Thymus (tissue), 14 donors: ENCODE measurements at places on chromosomes 3 and 15. TPM values are rescaled to one million over a fixed set of nuclear protein-coding genes. Genes with fewer than 3 reads are reported as not detected.

Gene OR4F15
- total RNA-seq, result not detected

Gene ZNF501
- 4.2 TPM for total RNA-seq

Gene CFAP100
- not detected for total RNA-seq

Gene ALAS1
- total RNA-seq, result 34.5 TPM

Gene CACNA1D
- total RNA-seq, result 0.66 TPM

Gene GPR156
- total RNA-seq, result 0.42 TPM

- no peak for DNase-seq
Measured at GRCh38 chr3:25306066-25306465, 122.0 kb upstream of the RARB start.

DNA sequence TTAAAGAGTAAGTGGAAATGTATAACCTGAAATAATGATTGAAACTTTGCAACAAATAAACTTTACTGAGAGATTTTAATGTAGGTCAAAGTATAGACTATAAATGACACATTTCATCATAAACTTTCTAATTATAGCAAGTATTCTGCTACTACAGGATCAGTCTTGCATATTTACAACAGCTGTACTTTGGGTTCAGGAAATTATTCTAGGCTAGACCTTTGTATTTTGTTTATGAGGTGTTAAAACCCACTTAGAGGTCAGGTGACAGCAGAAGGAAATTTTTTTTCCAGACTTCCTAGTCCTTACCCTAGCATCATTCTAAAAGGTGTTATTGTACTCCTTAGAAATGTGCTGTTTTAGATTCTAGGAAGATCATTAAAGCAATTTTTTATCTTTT lies 2.3 kb downstream of the RNF7 start:
- no peak for DNase-seq

DNA sequence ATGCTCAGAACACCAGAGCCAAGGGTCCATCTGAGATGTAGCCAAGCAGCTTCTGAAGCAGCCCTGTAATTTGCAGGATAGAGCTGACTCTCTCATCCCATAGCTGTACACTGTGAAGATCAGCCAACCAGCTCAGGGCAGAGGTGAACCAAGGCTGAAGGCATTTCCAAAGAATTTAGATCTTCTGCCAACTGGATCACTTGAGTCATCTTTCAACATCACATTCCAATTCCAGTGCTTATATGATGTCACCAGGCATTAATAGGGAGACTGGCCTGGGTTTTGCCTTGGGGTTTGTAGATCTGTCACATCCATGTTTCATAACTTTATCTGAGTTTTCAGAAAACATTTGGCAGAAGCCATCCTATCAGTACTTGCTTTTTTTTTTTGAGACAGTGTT lies 98.2 kb downstream of the NR2F2 start:
- no peak for DNase-seq

- no peak for DNase-seq
Measured at GRCh38 chr3:61073566-61074165, 177.6 kb downstream of the FHIT start.

GRCh38 chr3:10247679-10248183 lies 528 bp upstream of the TATDN2 start:
- no peak for DNase-seq

DNA sequence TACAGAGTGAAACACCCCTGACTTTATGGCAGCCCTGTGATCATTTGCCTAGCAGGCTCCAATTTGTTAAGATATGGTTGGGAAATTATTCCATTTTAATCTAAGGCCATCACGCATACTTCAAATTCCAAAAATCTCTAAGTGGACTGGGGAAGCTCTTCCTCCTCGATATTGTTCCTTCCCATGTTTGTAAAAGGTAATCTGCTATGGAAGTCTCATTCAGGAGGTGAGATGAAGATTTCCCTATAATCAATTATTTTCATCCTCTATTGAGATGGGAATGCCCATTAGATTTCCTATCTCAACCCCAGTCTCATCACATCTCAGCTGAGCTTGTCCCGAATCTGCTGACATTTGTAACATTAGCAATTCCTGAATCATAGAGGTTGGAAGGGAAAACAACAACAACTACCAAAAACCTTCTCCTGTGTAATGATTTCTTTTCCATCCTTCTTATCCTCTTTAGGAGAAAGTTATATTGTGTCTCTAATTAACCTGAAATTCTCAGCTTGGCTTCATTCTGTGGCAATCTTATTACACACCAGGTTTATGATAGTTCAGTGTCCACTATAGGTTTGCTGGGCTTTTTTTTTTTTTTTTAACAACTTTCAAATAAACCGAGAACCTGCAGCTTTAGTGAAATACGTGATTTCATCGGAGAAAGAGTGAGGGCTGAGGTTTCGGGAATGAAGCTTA lies 2.2 kb upstream of the NR2F2 start:
- DNase-seq, result no peak

GRCh38 chr3:152296971-152297370 lies 28.2 kb downstream of the MBNL1 start:
- DNase-seq, result no peak

DNA sequence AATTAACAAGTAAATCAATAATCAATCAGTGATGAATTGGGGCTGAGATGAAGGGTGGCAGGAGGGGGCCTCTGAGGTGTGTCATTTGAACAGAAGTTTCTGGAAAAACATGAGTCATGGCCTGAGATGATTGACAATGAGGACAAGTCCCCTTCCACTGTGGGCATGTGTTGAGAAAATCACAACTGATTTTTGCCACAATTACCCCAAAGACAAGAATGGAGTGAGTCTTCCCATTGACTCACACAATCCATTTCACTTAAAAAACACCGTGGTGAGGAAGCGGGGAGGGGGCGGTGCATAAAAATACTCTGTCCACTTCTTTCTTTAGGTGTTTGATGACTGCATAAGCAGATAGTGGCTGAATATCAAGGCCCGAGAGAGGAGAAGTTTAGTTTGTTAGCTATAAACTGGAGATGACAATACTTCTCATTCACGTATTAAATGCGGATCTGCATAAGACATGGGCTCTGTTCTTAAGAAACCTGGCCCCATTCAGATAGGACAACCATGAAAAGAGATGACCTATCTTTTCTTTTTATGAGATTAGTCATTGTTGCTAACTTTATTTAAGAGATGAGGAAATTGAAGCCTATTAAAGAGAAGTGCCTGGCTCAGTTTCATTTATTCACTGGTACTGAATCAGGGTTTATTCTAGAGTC lies 34.7 kb downstream of the SHC4 start:
- no peak for DNase-seq

DNA sequence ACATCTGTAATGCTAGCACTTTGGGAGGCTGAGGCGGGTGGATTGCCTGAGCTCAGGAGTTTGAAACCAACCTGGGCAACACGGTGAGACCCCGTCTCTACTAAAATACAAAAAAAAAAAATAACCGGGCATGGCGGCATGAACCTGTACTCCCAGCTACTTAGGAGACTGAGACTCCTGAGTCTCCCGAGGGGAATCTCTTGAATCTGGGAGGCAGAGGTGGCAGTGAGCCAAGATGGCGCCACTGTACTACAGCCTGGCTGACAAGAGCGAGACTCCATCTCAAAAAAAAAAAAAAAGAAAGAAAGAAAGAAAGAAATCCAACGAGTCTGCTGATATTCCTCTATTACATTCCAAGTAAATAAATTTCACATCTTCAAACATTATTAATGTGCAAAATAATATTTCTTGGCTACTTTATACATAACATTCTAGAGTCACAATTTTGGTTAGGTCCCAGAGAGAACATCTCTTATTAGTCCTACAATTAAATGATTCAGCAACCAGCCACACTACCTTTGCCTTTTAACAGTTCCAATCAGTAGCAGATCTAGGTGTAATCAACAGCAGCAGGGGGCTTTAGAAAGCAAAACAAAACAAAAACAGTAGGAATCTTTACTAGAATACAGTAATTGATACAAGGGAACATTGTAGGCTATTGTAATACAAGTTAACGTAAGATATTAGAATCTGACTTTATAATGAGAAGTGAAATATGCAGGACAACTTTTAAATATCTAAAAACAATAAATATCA lies 195.8 kb downstream of the TBC1D5 start:
- no peak for DNase-seq

DNA sequence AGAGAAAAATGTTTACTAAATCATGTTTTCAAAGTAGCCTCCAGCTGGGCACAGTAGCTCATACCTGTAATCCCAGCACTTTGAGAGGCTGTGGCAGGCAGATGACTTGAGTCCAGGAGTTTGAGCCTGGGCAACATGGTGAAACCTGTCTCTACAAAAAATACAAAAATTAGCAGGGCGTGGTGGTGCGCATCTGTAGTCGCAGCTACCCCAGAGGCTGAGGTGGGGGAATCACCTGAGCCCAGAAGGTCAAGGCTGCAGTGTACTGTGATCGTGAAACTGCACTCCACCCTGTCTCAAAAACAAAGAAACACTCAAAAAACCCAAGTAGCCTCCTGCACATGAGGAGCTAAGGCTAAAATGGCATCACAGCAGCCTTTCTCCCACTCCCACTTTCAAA lies 1.6 kb upstream of the PPIB start:
- no peak for DNase-seq

DNA sequence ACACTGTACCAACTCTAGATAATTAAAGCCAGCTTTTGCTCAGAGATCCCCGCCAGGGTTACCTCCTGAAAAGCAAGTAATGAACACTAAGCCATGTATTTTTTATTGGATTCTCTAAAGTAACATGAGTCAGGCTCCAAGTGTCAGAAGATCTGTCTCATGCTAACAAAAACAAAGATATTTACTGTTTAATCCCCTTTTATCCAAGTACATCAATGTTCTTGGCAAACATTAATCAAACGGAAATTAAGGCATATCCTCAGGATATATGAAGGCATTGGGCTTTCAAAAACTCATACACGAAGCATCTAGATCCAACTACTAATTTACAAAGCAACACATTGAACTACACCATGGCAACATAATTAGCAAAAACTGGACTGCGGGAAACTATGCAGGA lies 37.2 kb downstream of the MYO5A start:
- DNase-seq, result no peak

DNA sequence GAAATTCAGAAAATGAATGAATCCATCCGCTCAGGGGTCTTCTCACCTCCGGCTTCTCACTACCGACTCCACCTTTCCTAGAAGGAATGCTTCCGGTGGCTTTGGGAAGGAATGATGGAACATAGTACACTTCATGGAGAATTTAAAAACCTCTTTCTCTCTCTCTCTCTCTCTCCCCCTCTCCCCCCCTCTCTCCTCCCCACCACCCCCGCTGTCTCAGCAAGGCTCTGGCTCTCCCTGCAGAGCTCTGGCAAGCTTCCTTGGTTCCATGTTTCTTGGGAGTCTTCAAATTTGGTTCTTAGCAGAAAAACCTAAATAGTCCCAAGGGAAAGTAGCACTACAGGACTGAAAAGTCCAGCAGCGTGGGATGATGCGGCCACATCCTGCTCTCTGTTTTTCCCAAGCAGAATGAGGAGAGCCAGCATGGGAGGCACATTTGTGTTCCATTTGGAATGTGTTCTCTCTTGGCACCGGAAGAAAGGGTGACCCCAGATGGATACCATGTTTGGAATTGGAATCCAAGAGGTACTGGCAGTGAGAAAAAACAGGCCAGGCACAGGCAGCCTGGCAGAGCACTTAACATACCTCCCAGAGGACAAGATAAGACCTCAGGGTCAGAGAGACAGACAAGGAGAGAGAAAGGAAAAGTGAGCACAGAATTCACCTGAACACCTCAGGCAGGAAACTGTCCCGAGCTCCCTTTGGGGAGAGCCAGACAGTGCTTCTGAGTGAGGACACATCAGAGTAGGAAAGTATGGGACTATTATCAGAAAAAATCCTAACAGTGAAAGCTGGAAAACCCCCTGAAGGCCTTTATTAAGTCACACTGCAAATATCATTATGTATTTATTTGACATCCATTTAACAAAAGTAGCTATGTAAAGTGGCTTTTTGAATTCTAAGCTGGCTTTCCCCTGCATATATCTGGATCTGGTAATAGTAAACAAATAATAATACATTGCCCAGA lies at the start of gene POPDC2:
Gene POPDC2, minus strand, starts transcription at position 116 of the 967 bp plus-strand sequence. CDS start 166 bp downstream, outside the sequence.
- no peak for DNase-seq

- no peak for DNase-seq
Measured at GRCh38 chr3:112084980-112085705, 1.0 kb upstream of the C3orf52 start.

DNA sequence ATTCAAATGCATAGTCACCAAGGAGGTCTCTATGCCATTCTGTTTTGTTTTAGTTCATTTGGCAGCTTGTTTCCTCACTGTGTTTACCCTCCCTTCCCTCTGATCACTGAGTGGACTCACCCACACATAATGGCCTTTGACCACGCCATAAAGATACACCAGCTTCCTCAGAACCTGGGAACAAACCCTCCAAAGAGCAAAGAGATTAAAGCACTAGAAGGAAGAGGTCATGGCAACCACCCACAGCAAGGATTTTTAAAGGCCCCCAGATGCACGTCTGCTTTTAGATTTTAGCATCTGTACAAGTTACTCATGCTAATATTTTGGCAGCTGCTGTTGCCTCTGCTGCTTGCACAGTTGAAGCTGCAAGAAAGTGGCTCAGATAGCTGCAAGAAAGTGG lies 47.9 kb upstream of the CADPS start:
- DNase-seq, result no peak

DNA sequence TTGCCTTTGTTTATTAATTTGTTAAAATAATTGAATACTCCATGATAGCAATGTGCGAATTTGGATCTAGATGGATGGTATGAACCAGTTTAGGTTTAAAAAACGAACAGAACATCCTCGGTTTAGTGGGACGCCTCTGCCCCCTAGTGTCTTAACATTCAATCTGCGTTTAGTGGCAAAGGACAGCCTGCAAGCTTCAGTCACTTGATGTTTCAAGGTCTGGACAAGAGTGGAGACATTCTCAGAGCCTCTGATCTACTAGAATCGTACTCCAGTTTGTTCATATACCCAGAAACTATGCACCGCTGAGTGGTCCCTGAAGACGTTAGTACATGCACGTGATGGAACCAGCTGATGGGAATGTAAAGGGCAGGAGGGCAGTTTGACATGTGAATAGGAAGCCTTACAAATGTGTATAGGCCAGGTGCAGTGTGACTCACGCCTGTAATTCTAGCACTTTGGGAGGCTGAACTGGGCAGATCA lies 17.8 kb upstream of the ATP13A4 start:
- DNase-seq, result peak; percentile 57

DNA sequence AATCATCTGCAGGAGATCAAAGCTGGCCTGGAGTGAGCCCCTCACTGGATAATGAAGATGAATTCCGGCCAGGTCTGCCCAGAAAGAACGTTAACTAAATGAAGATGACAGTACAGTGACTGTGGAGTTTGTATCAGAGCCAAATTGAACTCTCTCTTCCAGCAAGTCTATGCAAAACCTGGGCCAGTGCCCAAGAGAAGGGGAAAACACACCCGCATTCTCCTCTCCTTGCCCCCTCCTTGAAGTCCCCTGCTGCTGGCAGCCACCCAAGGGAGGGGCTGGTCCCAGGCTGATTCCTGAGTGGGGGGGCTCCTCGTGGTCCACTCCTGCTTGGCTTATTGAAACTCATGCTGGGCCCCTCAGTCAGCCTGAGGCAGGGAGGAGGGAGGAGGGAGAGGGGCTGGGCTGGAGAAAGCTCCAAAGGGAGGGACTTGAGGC lies 155.7 kb downstream of the RAB11A start:
- no peak for DNase-seq
